AG09309 (cell line): ENCODE measurements at places on chromosomes 7 and 10.
A peak's percentile ranks its signal among the peaks of the same experiment; 100 is the strongest.

- DNase-seq, result no peak
These were observed 4.9 kb downstream of the TMEM270 start for GRCh38 chr7:73865738-73866445.

GRCh38 chr10:90461437-90462155, 396.2 kb downstream of the HTR7 start:
- DNase-seq, result no peak

- no peak for DNase-seq
These were observed at the start of gene SFXN2 for GRCh38 chr10:102714621-102715455. Gene SFXN2, plus strand, starts transcription at chr10:102714636. Its CDS starts 12,001 bp downstream, at chr10:102726637.

DNA sequence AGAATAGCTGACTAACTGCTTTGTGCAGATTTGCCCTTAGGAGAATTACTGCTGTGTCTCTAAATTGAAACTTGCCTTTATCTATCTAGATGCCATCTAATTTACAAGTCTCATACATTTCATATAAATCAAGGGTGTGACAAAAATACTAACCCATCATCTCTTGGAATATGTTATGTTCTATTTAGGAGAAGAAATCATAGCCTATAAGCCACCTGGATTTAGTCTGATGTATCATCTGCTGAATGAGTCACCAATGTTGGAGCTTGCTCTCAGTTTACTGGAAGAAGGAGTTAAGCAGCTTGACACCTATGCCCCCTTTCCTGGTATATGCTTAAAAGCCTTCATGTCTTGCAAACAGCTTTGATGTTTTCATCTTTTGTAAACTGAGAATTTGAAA, 43.5 kb downstream of the NUP205 start:
- DNase-seq, result peak; percentile 4

DNA sequence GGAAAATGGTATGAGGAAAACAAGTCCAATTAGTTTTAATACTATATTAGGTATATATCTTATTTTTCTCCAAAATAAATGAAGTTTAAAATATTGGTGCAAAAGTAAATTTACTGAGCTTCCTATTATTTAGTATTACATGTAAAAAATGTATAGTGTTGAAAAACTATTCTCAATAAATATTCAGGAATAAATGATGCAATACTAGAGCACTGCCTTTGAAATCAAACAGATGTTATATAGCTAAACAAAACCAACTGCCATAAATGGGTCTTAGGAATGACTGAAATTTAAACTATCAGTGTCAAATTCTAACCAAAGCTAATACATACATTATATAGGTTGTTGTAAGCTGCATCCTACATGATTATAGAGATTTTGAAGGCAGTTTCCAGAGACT, 1434.0 kb upstream of the LRRTM3 start:
- DNase-seq, result no peak

- DNase-seq, result no peak
These were observed 567.2 kb downstream of the SUGCT start for GRCh38 chr7:40701836-40702551.

DNA sequence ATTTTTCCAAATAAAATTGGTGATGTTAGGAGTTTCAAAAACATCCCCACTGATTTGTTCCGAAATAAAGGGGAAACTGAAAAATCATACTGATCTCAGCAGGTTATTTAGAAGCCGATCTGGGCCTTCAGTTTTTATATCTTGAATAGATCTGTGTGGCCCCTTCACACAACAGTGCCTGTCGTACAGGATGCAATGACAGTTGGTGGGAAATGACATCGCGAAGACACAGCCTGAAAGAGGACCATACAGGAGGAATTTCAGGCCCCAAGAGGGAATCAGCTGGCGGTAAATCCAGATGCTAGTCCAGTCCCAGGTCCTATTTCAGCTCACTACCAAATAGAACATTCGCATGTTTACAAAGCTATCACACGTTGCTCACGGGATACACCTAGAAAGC, 3.0 kb downstream of the H2BK1 start:
- DNase-seq, result no peak

DNA sequence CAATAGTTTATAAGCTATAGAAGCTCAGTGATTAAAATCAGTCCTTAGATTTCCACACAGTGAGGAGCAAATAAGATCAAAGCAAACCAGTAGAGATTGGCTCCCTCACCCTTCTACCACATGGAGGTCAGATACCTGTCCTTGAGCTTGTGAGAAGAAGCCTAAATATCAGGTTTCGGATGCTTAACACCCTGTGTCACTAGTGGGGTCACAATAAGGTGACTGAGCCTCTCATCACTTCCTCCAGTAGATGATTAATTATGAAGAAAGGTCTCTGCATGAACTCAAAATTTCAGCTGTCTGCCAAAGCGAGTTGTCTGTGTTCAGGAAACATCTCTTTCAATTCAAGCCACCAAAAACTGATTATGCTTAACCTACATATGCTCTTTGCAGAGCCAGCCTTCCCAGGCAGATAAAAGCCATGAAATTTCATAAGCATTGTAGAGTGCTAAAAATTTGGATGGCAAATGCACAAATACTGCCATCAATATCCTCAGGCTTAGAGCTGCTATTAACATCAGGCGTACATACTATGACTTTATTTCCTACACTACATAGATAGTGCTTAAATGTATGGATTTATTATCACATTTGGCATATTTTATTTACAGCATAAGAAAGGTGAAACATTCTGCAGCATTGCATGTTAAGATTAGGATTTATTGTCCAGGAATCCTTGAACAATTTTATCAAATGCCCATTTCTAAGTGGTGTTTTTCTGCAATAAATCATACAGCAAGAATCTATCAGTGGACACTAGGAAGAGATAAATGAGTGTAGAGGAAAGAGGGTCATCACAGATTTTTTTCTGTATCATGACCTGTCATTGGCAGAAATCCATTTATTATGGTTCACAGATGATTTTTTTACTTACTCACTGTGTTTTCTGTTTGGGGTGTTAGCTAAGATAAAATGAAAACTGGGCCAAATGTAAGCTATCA, 285.1 kb upstream of the SP8 start:
- no peak for DNase-seq

DNA sequence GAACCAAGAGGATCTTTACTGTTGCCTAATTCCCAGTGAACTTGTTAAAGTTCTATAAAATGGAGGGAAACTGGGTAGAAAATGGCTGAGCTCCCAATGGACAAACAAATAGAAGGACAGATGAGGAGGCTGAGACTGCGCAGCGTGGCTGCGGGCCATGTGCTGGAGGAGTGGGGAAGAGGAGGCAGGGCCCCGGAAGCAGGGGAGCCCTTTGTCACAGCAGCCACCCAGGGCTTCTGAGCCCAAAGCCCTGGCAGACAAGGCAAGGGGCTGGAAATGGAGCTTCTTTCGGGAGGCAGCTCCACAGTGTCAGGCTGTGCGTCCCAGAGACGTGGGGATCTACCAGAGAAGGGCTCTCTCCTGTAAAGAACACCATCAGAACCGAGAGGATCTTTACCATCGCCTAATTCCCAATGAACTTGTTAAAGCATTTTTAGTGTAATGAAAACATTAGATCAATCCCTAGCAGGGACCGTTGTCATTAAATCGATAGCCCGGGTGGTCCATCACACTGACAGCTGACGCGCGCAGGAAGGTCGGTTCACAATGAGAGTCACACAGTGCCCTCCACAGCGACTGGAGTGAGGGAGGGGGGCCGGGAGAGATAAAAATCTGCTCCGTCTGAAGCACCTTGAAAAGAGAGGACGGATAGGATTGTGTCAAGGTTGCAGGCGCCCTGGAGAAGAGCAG, 14.0 kb upstream of the CNPY1 start:
- DNase-seq, result no peak

DNA sequence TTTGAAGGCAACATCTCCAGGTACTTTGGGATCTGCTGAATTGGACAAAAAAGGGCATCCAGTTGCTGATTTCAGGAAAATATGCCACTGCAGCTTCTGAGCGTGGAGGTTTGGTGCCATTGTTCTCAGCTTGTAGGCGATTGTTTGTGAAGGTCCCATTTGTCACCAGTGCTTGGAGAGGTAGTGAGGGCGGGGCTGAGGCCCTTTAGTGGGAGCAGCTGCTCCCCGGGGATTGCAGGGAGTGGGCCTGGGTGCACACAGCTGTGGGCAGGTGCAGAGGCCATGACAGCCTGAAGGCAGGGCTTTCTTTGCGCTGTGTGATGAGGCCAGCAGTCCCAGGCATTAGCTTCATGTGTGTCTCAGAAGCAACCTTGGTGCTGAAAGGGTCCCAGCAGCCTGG, 3.9 kb downstream of the FAM20C start:
- no peak for DNase-seq

DNA sequence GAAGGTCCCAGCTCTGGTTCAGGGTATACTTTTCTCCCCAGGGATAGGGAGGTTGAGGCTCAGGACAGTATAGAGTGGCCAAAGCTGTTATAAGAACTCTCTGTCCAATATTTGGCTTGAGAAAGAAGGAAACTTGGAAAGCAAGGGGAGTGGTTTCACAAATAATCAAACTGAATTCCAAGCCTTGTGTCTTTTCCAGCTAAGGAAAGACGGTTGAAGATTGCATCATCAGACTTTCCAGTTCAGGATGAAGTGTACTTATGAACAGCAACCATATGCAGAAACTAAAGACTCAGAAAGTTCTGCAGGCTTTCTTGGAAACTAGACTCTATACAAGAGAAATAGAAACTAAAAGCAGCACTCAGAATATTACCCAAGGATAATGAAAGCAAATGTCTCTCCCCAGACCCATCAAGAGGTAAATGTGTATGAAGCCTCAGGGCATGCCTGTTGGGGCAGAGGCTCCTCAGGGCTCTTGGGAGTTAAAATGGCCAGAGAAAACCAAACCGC, 46.4 kb downstream of the RAMP3 start:
- DNase-seq, result peak; percentile 42

DNA sequence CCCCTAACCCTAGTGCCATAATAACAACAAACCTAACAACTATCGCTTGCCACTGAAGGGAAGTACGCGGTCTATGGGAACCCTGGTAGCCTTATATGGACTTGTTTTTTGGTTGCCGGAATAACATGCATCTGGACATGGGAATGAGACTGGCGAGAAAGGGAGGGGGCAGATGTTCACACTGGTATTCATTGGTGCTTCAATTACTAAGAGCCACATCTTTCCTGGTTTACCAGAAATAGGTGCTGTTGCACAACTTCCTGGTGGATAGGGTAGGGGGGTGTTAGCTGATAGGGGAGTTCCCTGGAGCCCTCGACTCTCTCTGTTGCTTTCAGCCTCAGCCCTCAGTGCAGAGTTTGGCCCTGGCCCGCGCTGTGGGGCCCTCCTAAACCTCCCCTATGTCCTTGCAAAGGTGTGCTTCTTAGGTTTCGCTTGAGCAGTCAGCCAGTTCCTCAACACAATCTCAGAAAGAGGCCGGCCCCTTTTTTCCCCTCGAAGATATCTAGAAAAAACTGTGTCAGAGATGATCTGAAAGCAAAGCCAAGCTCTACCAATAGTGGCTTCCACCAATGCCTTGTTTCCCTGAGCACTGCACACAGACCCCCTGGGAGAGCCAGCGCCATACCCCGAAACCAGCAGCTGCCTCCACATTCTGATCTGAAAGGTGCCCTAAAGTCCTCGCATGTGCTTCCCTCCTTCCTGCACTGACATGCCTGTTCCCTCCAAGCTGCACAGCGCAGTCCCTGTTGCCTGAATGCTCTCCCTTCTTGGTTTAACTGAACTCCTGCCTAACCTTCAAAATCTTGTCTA, 13.5 kb downstream of the TBXAS1 start:
- no peak for DNase-seq

DNA sequence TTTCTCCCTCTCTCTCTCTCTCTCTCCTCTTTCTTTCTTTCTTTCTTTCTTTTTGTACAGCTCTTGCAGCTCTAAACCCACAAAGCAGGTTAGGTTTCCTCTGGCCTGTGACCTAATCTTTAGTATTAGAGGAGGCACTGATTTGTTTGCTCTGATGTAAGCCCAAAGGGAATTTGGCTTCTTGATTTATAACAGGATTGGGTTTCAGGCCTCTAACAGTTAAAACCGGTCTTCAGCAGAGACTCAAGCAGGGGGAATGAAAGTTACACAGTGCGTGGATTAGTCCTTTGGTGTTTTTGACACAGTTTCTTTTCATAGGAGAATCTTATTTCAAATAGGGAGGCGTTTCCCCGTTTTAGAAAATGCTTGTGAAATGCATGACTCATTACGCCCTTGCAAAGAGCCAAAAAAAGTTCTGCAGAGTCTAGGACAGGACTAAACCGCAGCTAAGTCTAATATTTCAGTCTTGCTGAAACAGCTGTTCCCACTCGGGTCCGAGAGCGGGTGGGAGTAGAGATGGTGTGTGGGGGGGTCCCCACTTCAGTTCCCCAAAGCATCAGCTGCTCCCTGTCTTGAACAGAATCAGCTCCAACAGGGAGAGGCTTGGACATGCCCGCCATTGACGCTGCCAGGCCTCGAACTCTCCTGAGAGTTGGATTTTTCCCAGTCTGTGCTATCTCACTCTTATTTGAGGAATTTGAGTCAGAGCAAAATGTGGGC, 296.5 kb upstream of the PITRM1 start:
- peak; percentile 84 for DNase-seq

DNA sequence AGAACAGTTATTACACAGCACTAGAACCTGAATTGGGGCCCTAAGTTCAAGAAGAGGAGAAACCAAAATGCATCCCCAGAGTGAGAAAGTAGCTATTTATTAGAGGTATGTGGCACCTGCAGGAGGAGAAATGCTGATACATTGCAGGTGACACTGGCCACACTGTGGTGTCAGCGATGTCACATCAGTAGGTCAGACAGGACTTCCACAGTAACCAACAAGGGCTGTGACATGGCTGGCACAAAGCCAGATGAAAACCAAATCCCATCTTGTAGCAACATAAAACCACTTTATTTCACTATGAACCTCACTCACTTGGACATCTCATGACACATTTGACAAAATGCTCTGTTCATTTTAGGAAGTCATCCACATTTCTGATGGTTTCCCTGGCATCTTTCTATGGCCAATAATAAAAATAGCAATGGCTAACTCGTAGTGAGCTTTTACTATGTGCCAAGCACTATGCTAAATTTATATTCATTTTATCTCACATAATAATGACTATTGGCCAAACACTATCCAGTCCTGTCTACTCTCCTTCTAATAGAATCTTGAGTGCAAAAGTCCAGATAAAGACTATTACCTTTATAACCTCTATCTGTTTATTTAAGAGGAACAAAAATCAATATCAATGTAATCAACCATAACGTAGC, 154.2 kb downstream of the TSPAN12 start:
- DNase-seq, result no peak

- DNase-seq, result no peak
These were observed 614.1 kb upstream of the FZD8 start for GRCh38 chr10:36256166-36256565.

- no peak for DNase-seq
These were observed 14.7 kb downstream of the CDNF start for GRCh38 chr10:14822879-14823755.

GRCh38 chr7:139889186-139889871, 60.3 kb downstream of the TBXAS1 start:
- no peak for DNase-seq

DNA sequence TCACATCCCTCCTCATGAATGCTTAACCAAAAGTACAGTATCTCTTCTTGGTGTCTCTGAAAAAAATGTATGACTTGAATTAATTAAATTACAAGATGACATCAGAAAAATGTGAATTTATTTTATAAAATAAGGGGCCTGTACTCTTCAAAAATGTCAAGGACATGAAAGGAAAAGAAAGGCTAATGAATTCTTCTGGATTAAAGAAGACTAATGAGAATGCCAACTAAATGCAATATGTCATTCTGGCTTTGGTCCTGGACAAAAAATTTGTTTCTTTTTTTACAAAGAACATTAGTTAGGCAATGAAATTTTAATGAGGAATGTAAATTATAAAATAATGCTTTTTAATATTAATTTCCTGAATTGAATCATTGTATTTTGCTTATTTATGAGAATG, 1125.7 kb downstream of the DNAJB9 start:
- DNase-seq, result no peak
